ENCODE measurements at places on chromosomes 4 and X. TPM values are rescaled to one million over a fixed set of nuclear protein-coding genes. Genes with fewer than 3 reads are reported as not detected.

Gene SULT1E1
- total RNA-seq, result not detected

Gene PNCK
- 1.1 TPM for total RNA-seq

Gene MAGEB10
- not detected for total RNA-seq

Gene PLRG1
- 50.0 TPM for total RNA-seq

Gene ENPP6
- total RNA-seq, result not detected

DNA sequence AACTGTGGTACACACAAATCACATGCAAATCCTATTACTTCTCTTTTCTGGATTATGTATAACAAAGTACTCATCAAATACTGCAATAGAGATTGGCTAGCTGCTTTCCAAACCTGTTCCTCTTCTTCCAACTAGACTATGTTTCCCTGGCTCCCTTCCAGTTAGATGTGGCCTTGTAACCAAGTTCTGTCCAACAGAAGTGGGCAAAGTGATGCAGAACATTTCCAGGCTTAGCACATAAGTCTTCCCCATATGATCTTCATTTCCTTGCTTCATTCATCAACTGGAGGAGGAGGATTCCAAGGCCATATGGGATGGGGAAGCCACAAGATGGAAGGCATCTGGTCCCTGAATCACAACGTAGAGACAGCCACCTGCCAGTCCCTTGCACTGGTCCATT lies 8.0 kb downstream of the SLC9A7 start:
- no peak for DNase-seq

All from HT-29 (cell line).